ENCODE measurements at places on chromosomes 11 and 22.

GRCh38 chr22:48975316-48975741 is 852.3 kb downstream of the BRD1 start:
- DNase-seq = no peak

GRCh38 chr11:116194156-116194904 is 578.5 kb downstream of the BUD13 start:
- DNase-seq = no peak

- no peak for DNase-seq
Observed at GRCh38 chr11:32895471-32895870, 2.9 kb downstream of the QSER1 start.

GRCh38 chr11:6531267-6531752 is 34.2 kb downstream of the DNHD1 start:
- DNase-seq = peak; percentile 48

DNA sequence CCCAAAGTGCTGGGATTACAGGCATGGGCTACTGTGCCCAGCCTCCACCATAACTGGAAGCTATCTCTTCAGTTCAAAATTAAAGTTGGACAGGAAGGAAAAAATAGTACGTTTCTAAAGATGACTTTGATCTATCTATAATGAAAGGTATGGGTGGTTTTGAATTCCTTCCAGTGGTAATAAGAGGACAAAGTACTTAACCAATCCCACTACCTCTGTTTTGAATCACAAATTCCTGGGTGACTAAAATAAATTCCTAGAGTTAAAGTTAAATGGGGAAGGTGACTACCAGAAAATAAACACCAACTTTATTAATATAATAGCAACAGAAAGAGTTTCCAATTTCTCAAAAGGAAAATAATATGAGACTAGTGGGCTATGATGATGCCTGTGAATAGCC is 9.1 kb downstream of the PHF5A start:
- peak; percentile 12 for DNase-seq

DNA sequence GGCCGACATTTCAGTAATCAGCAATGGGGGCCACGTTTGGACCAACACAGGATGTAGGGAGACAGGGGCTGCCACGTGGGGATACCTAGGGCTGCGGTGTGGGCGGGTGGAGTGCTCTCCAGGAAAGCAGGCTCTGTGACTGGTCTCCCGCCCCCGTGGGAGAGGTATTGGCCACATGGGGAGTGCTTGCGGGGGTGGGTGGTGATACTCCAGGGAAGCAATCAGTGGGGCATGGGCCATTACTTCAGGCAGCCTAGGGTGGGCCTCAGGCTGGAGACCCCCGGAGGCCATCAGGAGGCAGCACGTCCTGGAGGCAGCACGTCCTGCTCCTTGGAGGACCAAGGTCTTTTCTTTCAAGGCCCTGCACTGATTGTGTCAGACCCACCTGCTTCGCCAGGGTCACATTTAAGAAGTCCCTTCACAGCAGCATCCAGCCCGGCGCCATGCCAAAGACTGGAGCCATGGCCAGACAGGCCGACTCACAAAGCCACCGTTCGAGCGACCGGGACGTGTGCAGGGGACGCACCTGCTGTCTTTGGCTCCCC is 3.0 kb upstream of the MUC2 start:
- no peak for DNase-seq

GRCh38 chr11:112786886-112787530 is 174.2 kb upstream of the NCAM1 start:
- no peak for DNase-seq

DNA sequence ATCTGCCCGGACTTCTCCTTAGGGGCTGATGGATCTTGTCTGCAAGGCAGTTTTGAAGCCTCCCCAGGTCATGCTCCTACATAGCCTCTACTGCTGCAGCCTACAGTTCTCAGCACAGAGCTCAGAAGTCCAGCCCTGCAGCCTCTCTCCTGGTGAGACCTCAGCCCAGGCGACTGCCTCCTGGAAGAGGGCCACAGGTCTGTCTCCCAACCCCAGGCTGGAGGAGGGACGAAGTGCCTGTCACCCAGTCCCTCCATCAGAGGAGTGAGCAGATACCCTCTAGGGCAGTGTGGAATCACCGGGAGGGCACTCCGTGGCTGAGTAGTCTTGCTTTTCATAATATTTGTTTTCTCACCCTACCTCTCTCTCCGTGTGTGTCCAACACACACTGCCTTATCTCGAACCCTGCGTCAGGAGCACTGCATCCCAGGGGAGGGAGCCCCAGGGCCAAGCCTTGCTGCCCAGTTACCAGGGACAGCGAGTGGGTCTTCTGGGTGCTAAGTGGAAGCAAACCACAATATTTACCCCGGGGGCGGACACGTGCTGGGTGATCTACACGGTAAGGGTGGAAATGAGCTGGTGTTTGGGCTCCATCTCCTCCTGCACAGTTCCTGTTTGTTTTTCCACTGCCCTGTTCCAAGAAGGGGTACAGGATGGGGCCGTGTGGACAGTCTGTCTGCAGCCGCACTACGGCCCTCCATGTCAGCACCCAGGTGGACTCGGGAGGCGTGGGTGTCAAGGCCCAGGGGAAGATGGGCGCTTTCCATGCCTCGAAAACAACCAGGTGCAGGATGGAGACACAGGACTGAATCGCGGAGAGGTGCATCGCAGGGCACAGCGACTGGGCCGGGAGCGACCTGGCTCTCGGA is 133.7 kb upstream of the HSD17B12 start:
- DNase-seq = no peak

DNA sequence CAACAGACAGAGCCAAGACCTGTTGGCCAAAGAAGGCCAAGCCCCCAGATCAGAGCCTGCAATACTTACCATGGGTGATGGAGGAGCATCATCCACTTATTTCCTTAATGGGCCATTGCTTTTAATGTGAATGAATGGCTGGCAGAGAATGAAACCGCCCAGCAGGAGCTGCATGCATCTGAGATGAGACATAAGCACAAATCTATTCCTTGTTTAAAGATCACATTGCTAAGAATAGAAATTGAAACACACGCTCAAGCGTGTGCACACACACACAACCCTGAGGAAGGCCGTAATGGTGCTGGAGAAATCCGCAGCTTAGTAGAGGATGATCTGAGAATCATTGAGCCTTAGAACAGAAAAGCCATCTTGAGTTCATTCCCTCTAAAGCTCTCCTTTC is 5.3 kb upstream of the RRAS2 start:
- no peak for DNase-seq

GRCh38 chr22:35537232-35537631 is 3.4 kb upstream of the RASD2 start:
- no peak for DNase-seq

GRCh38 chr11:102824556-102824955 is 18.9 kb downstream of the MMP3 start:
- no peak for DNase-seq

- no peak for DNase-seq
Observed at GRCh38 chr11:124719534-124719933, 20.2 kb upstream of the NRGN start.

- no peak for DNase-seq
Observed at GRCh38 chr11:58596621-58597020, 17.8 kb downstream of the ZFP91 start.

DNA sequence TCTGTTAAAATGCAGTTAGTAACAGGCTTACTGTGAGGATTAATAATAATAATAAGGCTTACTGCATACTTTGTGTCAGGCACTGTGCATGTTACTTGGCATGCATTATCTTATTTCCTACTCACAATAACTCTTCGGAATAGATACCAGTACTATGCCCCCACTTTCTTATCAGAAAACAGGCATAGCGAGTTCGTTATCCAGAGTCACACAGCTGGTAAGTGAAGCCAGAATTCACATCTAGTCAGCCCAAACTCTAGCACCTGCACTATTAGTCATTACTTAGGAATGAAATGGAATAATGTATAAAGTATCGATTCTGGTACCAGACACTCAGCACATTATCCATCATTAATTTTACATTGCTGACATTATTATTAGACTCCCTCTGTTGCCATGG is 155.7 kb upstream of the BLID start:
- DNase-seq = no peak

DNA sequence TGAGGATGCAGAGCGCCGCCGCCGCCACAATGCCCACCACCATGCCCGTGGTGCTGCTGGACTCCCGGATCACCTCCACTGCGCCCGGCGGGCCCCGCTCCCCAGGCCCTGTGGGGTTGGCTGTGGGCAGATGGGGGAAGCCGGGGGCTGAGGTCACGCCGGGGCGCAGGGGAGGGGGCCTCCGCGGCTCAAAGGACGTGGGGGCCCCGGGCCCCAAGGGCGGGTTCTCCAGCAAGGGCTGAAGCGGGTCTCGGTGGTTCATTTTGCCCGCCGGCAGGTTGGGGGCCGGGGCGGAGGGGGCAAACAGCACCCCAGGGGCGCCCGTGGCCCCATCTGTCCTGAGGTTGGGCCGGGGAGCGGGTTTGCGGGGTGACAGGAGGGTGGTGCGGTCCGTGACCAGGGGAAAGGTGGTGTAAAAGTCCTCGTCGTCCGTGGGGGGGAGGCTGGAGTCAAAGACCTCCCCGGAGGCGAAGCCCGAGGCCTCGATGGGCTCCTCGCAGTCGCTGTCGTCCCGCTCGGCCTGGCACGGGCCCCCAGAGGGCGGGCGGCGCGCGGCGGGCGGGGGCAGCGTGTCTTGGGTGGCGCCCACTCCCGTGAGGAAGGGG is 16.5 kb downstream of the SLC22A12 start:
- DNase-seq = no peak

- DNase-seq = peak; percentile 24
Observed at GRCh38 chr11:80593648-80594374, 1153.0 kb upstream of the TENM4 start.

GRCh38 chr11:133697603-133698180 is 147.6 kb downstream of the SPATA19 start:
- no peak for DNase-seq

DNA sequence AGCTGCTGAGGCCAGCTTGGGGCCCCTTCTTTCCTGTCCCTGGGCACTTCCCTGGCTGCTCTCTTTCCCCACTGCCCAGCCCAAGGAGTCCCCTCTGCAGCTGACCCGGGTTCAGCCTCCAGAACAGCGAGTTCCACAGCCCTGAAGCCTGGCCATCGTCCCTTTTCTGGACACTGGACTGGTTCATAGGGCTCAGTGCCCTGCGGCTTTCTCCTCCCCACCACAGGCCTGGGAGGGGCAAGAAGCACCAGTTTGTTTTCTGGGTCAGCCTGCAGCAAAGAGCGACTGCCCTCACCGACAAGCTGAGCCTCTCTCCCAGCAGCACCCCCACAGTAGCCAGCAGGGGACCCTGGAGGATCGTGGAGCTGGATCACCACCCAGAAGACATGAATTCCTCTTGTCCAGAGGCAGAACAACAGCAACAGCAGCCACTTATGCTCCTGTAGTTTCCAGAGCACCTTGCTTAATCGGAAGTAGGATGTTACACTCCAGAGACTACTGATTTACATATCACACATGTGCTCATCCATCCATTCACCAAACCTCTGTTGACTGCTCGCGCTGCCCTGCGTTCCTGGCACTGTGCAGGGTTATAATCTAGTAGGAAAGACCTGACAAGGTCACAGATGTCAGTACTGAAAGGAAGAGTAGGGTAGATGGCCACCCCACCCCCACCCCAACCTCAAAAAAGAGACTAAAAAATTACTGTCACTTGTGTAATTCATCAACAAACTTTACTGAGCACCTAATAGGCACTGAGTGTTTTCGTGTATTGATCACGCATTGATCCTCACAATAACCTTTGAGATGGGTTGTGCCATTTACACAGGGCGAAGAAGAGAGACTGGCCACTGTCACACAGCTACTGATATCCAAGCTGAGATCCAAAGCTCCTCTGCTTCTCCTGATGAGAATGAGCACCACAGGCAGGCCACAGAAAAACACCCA is 13.0 kb upstream of the CXCR5 start:
- no peak for DNase-seq

- DNase-seq = no peak
Observed at GRCh38 chr11:116415095-116415494, 357.7 kb downstream of the BUD13 start.

GRCh38 chr11:76860539-76861475 is at the start of gene ACER3:
ACER3 (plus strand) TSS chr11:76860918; CDS start chr11:76860977, 59 bp downstream.
- peak; percentile 90 for DNase-seq

DNA sequence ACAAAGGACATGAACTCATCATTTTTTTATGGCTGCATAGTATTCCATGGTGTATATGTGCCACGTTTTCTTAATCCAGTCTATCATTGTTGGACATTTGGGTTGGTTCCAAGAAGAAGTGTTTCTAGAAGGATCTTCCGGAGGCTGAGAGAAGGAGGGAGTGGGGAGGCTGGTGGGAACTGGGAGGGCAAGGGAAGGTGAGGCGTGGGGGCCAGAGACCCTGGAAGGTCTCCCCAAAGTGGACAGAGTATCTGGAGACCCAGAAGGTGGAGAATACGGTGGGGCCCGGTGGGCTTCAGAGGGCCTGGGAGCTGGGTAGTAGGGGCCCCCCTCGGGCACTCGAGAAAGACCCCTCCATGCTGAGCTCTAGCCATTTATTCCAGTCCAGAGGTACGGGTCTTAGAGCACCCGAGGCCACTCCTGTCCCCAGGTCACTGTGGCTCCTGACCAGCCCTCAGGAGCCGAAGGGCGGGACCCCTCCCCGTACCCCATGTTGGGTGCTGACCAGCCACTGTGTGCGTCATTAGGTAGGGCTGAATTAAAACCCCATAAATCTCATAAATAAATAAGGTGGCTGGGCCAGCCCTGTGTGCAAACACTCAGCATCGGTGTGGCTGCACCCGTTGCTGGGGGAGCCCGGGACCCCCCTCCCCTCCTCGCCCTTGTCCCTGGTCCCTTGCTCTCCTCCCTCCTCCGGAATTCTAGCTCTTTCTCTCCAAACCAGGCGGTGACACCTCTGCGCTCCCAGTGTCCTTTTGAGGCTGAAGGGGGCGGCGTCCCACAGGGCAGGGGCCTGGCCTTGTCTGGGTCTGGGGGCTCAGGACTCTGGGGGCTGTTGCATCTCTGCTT is 38.8 kb upstream of the MUC5AC start:
- no peak for DNase-seq

DNA sequence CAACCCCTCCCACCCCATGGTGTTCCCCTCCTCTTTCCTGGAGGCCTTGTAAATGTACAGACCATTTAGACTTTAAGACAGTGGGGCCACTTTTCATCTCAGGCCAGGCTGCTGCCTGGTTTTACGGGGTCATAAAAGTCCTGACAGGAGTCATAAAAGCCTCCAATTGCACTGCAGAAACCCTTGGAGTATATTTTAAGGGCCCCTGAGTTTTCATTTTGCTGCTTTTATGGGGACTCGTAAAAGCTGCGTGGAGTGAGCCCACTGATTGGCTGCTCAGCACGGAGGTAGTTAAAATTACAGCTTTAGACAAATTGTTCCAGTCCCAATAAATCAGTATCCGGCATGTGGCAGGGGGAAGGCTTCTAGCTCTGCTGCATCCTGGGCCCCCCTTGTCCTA is 627.6 kb downstream of the NTM start:
- DNase-seq = no peak

GRCh38 chr11:11471201-11471600 is 118.2 kb upstream of the CSNK2A3 start:
- DNase-seq = no peak

All from ACHN (cell line).